Activated CD4-positive, alpha-beta T cell treated with anti-CD3 and anti-CD28 coated beads for 36 hours (primary cell): ENCODE measurements at places on chromosomes 6 and 20.

DNA sequence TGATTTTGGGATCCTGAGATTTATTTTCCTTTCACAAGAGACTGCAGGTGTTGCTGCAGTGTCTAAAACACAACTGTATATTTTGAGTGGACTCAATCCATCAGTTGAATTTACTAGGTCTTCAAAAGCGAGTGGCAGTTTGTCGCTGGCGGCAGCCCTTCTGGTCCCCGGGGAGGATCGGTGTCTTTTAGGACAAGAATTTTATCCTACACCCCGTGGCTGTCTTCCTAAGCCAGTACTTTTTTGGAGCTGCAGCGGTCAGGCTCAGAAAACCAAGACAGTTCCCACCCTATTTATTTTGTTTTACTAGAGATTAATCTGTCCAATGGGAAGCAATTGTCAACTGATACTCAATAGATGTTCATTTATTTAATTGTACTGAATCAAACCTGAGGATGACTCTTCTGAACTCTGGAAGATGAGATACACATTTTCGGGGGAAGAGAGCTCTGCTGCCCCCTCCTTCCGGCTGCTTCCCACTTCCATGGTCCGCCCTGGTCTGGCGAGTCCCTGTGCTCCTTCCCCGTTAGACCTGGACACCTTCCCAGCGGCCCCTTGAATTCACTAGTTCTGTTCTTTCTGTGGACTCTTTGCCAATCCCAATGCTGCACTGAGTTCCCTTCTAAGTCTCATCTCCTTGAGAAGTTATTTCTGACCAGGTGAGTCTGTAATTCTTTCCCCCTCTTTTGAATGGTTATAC lies 90.6 kb downstream of the ERMARD start:
- no peak for DNase-seq

DNA sequence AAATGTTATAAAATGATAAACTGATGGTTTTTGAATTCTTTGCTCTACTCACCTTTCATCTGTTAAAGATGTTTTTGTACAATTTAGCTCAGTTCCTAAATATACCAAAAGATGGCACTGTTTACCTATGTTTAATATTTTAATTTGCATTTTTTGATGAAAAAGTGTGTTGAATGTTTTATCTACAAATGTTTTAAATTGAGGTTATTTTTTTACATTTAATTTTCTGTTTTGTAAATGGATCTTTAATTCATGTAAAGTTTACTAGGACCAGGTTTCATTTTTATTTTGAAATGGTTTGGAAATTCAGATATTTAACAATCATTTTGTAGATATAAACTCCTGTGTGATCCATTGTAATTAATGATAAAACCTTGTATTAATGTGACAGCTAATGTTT lies 30.0 kb downstream of the CDKAL1 start:
- DNase-seq, result no peak

GRCh38 chr20:49381558-49382493 lies 100.6 kb downstream of the KCNB1 start:
- DNase-seq, result no peak

DNA sequence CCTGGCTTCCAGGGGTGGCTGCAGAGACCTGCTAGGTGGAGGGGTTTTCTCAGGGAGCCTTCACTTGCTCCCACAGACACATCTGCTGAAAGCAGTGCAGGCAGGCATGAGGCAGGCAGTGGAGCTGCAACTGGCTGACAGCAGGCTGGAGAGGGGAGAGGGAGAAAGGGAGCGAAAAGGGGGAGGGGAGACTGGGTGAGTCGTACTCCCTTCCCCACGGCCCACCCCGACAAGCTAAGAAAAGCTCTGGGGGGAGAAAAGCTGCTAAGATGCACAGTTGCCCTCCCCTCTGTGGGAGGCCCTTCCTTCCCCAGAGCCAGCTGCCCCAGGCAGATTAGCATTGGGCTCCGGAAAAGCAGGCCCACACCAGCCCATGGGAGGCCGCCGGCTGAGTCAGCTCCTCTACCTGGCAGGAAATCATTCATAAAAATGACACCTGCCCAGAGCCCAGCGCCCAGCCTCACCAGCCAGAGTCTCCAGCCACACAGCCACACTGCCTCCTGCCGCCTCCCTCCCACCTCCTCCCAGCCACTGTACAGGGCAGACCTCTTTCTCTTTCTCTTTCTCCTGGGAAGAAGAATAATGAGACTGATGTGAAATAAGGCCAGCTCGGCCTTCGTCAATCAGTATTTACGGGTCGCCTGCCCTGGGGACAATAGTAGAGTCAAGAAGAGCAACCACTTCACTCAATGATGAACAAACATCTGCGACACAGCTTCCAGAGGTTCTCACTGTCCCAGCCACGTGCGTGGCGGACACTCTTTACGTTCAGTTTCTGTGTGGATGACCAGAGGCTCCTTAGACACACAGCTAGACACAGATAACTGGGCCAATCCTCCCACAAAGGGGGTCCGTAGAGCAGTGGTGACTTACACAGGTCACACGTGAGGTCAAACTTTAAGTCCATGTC lies 7.7 kb upstream of the C20orf203 start:
- peak; percentile 34 for DNase-seq

DNA sequence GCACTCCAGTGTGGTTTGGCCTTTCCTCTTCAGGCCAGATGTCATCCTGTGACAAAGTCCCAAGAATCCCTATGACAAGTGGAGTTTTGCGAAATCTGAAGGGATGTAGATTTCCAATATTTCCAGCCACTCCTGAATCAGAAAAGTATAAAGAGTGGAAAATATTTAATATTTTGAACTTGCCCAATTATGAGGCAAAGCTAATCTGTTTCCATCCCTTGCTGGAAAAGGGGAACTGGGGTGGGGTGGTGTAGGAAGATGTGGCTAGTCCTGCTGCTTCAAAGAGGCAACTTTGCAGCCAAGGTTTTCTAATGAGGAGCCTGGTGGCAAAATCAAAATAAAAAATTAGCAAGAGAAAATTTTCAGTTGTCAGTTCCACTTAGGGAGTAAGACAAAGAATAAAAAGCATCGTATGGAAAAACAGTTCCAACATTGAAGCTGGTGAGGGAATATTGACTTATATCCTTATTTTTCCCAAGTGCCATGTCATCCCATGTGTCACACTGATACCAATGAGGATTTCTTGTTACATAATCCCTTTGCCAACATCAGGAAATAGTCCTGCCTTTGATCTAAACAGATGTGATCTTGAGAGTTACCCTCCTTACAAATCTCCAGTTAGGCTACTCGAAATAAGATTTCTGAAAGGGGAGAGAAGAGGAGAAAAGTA lies 480.0 kb upstream of the JARID2 start:
- DNase-seq, result no peak

DNA sequence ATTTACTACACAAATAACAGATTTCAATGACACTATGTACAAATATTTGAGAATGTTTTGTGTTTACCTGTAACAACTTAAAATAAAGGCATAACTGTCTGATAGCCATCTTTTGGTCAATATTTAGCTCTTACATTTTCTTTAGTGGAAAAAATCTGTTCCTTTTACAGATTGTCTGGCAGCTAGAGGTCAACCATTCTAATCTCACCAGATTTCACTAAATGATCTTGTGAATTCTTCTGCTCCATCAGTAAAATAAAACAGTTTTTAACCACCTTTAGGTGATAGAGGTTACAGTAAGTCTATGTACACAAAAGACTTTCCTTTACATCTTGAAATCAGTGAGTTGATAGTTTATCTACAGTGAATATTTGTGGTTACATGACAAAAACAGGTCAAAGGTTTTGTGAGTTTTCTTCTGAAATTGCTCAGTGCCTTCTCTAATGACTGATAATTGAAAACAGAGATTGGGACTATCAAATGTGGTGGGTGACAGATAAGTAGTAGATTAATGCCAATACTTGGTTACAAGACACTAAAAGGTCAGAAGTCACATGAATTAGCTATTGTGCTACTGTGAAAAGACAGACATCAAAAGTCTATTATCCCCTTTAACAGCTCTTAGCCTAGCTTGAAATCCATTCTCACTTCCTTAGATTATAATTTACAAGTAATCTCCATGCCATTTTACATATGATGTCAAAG lies 47.4 kb downstream of the BMP5 start:
- no peak for DNase-seq

- DNase-seq, result peak; percentile 50
These were observed 83.9 kb downstream of the SOD2 start for GRCh38 chr6:159608961-159609651.

GRCh38 chr6:3284436-3284876 lies 25.7 kb downstream of the PSMG4 start:
- DNase-seq, result no peak

- DNase-seq, result no peak
These were observed 58.7 kb downstream of the ZFAND3 start for GRCh38 chr6:37878150-37878710.

GRCh38 chr20:43408848-43409576 lies 48.7 kb upstream of the SRSF6 start:
- peak; percentile 25 for DNase-seq

- no peak for DNase-seq
These were observed 554.8 kb downstream of the TBC1D32 start for GRCh38 chr6:120779441-120779840.

DNA sequence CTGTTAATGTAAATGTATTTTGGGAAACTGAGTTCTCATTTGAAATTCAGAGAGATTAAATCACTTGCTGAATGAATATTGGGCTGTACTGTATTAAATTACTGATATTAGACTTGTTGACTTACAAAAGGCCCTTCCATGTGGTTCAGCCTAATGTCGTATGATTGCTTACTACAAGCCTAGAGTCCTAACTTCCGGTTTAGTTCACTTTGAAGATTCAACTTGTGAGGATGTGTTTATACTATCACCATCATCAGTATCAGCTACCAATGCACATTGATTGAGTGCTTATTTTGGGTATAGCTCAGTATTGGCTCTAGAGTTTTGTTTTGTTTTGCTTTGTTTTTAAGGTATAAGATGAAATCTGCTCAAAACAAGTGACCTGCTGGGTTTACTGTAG lies 48.3 kb downstream of the FAM217A start:
- no peak for DNase-seq

DNA sequence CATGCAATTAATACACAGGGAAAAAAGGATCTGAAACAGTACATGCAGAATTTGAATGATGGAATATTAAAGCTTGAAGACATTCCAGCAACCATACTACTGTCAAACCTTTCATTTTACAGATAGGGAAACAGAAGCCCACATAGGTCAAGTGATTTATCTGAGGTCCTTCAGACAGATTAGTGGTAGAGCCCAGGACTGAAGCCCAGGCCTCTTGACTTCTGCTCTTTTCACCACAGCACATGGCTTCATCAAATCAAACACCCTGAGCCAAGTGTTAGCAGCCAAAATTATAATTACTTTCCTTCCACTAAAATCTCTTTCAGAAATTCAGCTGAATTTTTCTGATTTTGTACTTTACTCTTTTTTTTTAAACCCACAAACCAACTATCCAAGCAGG lies 435.6 kb upstream of the RUNX2 start:
- DNase-seq, result no peak

GRCh38 chr20:49228676-49229075 lies 9.5 kb downstream of the DDX27 start:
- DNase-seq, result no peak

DNA sequence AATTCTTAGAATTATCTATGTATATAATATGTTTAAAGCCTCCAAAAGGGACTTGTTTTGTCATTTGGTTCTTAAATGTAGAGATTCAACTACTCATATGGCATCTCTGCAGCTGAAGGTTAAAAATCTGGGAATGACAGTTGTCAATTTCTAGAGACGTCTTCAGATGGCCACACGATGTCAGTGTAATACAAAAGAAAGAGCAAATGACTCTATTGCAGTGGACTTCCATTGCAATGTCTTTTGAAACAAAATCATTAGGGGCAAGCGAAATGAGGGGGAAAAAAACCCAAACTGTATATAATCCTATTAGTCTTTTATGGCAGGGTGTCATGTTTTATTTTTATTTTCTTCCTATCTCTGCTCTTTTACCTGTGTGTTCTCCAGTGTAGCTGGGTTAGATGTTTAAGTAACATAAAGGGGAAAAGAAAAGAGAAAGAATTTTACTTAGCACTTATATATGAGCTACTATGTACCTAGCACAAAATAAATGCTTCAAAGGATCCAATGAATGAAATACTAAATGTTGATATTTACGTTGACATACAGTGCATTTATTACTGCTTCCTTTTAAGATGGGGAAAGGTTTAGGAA lies 26.2 kb downstream of the CCN2 start:
- no peak for DNase-seq

GRCh38 chr6:152775428-152775827 lies 24.8 kb downstream of the VIP start:
- DNase-seq, result no peak

DNA sequence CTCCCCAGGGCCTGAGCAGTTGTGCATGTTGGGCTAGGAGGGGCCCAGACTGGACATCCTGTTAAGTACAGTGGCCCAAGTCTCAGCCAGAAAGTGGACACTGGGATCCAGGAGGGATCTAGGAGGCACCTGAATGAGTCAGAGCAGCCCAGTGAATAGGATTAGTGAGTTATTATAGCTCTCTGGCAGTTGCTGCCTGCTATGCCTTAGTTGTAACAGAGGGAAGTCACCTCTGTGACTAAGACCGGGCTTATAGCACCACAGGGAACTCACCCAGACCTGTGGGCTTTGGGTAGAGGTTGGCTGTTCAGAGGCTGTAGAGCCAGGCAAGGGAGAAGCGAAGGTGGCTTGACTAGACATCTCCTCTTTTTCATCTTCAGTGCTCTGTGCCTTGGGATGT lies 39.0 kb upstream of the AAR2 start:
- DNase-seq, result no peak

DNA sequence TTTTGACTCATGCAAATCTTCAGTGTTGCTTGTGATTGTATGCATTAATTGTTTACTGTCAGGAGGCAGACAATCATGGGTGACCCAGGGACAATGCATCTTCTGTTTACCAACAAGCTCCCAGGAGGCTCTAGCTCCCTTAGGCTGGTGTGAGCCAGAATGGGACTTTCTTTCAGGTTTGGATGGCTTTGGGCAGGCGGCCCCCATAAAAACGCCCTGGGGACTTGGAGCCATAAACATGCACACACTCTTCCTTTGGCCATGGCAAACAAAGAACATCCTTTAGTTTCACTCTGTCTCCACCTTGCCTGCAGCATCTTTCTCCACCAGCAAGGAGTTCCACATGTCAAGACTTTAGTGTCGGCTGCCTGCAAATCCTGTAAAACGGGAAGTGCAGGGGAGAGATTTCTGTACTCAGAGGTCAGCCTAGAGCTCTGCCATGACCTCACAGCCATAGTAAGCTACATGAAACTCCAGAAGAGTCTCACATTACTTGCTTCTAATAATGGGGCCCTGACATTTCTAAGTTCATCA lies 127.6 kb downstream of the MAP3K7 start:
- DNase-seq, result no peak

- no peak for DNase-seq
These were observed 96.0 kb downstream of the HFE start for GRCh38 chr6:26183237-26183580.

DNA sequence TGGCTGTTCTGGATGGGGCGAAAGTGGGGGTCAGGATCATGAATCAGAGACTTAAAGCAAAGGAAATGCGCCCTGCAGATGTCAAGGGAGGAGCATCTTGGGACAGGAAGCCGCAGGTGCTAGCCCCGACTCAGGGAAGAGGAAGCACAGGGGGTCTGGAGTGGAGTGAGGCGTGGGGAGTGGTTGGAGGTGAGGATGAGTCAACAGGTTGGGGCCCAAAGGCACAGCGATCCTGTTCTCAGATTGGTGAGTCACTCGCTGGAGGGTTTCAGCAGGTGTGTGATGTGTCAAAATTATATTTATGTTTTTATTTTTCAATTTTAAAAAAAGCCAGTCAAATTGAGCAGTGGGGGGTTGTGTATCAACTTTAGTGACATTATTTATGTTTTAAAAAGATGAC lies 19.0 kb downstream of the PACSIN1 start:
- DNase-seq, result peak; percentile 90
